ENCODE measurements at places on chromosomes 6 and 20. TPM values are rescaled to one million over a fixed set of nuclear protein-coding genes. Genes with fewer than 3 reads are reported as not detected.

- no peak overlapping the region for H3K4me3 ChIP-seq
- no peaks in the 10 kb centered on the region for H3K27me3 ChIP-seq
- H3K36me3 ChIP-seq, result no peaks in the 10 kb centered on the region
- no peak overlapping the region for H3K27ac ChIP-seq
- H3K4me1 ChIP-seq, result no peaks in the 10 kb centered on the region
Observed at GRCh38 chr6:38459291-38459690, 180.4 kb downstream of the BTBD9 start.

GRCh38 chr20:12597551-12597950 is 411.2 kb upstream of the SPTLC3 start:
- H3K4me1 ChIP-seq, result no peaks in the 10 kb centered on the region
- no peak for DNase-seq
- no peak overlapping the region for H3K27ac ChIP-seq
- no peak overlapping the region for H3K4me3 ChIP-seq
- H3K36me3 ChIP-seq, result no peaks in the 10 kb centered on the region

DNA sequence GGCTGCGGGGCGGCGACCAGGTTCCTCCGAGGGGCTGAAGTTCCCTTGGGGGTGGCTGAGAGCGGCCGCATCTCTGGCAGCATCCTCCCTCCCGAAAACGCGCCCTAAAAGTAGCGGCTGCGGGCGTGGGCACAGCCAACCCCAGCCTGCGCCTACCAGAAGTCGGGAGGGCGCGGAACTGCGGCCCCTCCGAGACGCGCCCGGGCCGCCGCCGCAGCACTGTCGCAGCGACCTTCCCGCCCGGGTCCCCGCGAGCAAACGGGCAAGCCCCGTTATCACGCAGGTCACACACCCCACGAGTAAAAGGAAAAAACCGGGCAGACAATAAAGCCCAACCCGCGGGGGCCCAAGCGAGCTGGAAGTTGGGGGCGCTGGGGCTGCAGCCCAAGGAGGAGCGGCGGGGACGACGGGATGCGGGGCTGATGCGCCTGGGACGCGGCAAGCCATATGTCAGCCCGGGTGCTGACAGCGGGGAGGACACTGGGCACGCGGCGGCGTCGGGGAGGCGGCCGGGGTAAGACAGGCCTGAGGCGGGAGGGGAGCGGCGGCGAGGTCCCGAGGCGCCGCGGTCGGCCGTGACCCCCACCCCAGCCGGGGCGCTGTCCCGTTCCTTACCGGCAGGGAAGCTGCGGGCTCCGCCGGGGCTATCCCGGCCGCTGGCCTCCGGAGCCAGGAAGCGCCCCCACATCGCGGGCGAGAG is 659 bp downstream of the CEP85L start:
- peak overlapping the region; percentile 85 for H3K4me3 ChIP-seq
- no peaks in the 10 kb centered on the region for H3K36me3 ChIP-seq
- no peaks in the 10 kb centered on the region for H3K27me3 ChIP-seq
- no peak for DNase-seq
- H3K4me1 ChIP-seq, result peaks cover 13% of the 10 kb centered on the region

- H3K27me3 ChIP-seq, result no peaks in the 10 kb centered on the region
- no peak for DNase-seq
Observed at GRCh38 chr6:106122938-106123656, 37.0 kb downstream of the PRDM1 start.

DNA sequence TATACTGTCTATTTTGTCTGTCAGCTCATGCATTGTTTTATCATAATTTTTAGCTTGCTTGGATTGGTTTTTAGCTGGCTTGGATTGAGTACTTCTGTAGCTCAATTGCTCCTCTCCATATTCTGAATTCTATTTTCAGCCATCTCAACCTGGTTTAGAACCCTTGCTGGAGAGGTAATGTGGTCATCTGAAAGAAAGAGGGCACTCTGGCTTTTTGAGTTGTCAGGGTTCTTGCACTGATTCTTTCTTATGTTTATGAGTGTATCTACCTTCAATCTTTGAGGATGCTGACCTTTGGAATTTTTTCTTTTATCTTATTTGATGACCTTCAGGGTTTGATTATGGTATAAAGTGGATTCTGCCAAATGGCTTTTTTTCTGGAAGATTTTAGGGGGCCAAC is 632.7 kb upstream of the ID4 start:
- H3K36me3 ChIP-seq, result no peaks in the 10 kb centered on the region
- no peak overlapping the region for H3K27ac ChIP-seq
- no peak for DNase-seq
- no peak overlapping the region for H3K4me3 ChIP-seq
- H3K27me3 ChIP-seq, result no peaks in the 10 kb centered on the region

GRCh38 chr20:51680067-51680749 is 88.0 kb downstream of the ATP9A start:
- no peaks in the 10 kb centered on the region for H3K4me1 ChIP-seq
- no peak overlapping the region for H3K4me3 ChIP-seq
- H3K27ac ChIP-seq, result no peak overlapping the region
- no peak for DNase-seq

The MOCS3 gene
- total RNA-seq, result 6.4 TPM

The TAGAP gene
- total RNA-seq, result 0.30 TPM

DNA sequence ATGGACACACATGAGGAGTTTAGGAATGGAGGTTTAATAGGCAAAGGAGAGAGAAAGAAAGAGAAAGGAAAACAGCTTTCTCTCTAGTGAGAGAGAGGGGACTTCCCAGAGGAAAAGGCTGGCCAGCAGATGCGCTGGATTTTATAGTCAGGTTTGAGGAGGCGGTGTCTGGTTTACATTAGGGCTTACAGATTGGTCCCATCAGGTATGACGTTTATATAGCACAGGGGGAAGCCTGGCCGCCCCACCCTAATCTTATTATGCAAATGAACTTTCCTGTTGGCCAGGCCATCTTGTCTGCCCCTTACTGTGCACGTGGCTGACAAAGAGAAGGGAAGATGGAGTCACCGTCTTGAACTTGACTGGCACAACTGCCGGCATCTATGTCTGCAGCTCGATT is 86.6 kb upstream of the QKI start:
- H3K27me3 ChIP-seq, result no peaks in the 10 kb centered on the region
- H3K4me1 ChIP-seq, result no peaks in the 10 kb centered on the region
- no peak overlapping the region for H3K27ac ChIP-seq
- DNase-seq, result no peak

- no peaks in the 10 kb centered on the region for H3K27me3 ChIP-seq
- H3K4me1 ChIP-seq, result no peaks in the 10 kb centered on the region
- no peak overlapping the region for H3K4me3 ChIP-seq
- DNase-seq, result no peak
- H3K36me3 ChIP-seq, result no peaks in the 10 kb centered on the region
Observed at GRCh38 chr6:71072508-71072907, 115.6 kb upstream of the B3GAT2 start.

DNA sequence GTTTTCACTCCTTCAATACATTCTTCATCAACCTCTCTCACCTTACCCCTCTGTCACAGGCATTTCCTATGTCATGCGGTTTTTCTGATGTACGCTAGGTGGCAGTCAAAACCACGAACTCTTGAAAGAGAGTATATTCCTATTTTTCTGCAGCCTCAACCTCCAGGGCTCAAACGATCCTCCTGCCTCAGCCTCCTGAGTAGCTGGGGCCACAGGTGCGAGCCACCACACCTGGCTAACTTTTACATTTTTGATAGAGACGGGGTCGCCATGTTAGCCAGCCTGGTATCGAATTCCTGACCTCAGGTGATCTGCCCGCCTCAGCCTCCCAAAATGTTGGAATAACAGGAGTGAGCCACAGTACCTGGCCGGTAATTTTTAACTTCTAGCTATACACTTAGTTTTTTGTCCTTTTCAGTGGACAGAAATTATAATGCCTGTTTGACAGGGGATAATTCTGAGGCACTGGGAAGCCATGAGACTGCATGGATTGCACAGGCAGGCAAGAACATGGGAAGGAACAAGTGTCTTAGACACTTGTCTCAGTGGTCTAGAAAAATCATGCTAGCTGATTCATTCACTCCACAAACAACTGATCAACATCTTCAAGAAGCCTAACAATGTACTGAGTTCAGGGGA is 22.5 kb upstream of the HFE start:
- no peak overlapping the region for H3K27ac ChIP-seq
- H3K36me3 ChIP-seq, result no peaks in the 10 kb centered on the region
- no peak overlapping the region for H3K4me3 ChIP-seq
- H3K4me1 ChIP-seq, result peaks cover 14% of the 10 kb centered on the region

DNA sequence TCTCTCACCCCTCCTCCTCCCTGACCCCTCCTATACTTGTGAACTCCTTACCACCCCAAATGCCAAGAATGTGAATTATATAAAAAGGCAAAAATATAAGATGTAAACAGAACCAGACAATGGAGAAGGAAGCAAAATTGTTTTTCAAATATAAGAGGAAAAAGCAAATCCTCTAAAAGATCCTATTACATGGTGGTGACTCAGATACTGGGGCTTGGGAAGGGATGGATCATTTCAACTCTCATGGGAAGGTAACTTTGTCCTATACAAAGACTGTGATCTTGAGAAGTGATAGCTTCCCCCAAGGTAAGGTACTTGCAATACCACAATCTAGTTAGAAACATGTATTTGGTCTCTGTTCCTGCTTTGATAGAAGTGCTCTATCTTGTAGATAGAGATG is 24.6 kb upstream of the TNFRSF21 start:
- no peak overlapping the region for H3K27ac ChIP-seq
- H3K4me3 ChIP-seq, result no peak overlapping the region
- no peaks in the 10 kb centered on the region for H3K36me3 ChIP-seq

- DNase-seq, result no peak
- H3K4me1 ChIP-seq, result no peaks in the 10 kb centered on the region
- peaks cover 7% of the 10 kb centered on the region for H3K36me3 ChIP-seq
- no peaks in the 10 kb centered on the region for H3K27me3 ChIP-seq
Observed at GRCh38 chr20:48962976-48963771, 41.7 kb downstream of the ARFGEF2 start.

DNA sequence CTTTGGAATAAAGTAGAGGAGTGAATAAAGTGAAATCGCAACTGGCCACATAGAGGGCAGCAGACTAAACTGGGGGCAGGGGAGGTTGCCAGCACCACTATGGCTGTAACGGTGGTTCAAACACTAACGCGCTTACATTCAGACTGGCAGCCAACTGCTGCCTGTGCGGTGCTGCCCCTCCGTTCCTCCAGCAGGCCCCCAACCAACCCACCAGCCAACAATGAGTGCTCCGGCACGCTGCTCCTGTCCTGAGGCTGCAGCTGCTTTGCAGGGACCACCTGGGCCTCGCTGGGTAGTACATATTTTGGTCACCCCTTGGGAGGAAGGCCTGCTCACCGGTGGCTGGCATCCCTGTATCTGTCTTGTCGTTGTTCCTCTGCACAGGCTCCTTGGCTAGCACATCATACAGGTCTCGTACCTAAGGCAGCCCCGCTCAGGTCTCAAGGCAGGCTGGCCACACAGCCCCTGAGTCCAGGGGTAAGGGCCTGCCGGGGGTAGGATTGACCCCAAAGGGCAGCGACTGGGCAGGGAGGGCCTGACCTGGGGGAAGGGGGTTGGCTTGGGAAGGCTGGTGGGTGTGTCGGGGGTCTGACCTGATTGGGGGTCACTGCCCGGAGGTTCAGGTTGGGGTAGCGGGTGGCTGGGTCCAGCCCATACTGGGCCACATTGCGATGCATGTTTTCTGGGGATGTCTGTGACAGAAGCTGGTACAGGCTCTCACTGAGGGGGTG is 6.3 kb downstream of the MICAL1 start:
- no peak overlapping the region for H3K27ac ChIP-seq
- peaks cover 5% of the 10 kb centered on the region for H3K36me3 ChIP-seq
- H3K27me3 ChIP-seq, result no peaks in the 10 kb centered on the region

The BTNL2 gene
- not detected for total RNA-seq

Data from HCT116 (cell line).